ENCODE measurements at places on chromosomes 1 and 21.
A peak's percentile ranks its signal among the peaks of the same experiment; 100 is the strongest.

- no peak for DNase-seq
Measured at GRCh38 chr1:6801966-6802365, 16.7 kb downstream of the CAMTA1 start.

DNA sequence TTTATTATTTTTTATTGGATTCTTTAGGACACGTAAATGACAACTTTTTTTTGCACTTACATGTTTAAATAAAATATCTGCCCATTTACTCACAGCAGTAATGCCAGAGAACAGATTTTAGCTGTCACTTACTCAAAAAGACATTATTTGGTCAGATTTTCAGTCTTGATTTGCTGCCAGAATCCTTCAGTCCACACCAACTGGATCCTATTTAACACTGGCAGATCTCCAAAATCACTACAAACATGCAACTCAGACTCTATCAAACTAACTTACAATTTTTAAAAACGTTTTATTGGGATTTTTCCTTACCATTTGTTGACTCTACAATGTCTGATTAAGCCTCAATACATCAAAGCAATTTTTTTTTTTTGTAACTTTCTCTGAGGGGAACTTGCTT is 11.1 kb downstream of the ATP6V1G3 start:
- peak; percentile 47 for DNase-seq

DNA sequence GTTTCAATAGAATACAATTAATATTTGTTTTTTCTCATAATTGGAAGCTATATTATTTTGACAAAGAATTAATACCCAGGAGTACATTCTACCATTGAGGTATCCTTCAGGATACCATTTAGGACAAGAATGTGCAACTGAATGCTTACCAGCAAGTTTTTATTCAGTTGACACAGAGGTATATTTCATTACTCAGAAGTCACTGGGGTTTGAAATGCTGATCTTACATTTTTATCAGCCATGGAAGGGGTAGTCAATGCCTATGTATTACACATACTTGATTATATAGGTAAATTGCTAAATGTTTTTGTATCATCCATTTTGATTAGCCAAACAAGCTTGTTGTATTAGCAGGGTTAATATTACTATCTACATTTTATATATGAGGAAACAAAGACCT is 48.0 kb downstream of the C1orf87 start:
- DNase-seq, result no peak

- DNase-seq, result no peak
Measured at GRCh38 chr1:240644732-240645131, 32.8 kb upstream of the GREM2 start.

GRCh38 chr1:193104502-193104906 is 710 bp downstream of the GLRX2 start:
- DNase-seq, result no peak

DNA sequence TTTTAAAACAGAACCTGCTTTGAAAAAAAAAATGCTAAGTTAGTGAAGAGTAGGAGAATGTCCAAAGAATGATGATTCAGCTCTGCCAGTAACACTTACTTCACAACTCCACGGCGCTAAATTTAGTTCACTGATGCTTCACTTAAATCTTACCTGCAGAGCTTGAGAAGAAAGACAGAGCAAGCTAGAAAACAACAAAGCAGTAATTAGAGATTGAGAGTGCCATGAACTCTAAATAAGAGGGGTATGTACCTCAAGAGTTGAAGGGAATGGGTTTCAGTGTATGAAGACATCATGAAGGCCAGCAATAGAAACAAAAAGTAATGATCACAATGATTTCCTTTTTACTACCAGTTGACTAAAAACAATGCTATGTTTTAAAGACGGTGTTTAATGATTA is 32.8 kb downstream of the EPRS1 start:
- DNase-seq, result no peak

- no peak for DNase-seq
Measured at GRCh38 chr1:30977105-30977504, 68.5 kb upstream of the SDC3 start.

DNA sequence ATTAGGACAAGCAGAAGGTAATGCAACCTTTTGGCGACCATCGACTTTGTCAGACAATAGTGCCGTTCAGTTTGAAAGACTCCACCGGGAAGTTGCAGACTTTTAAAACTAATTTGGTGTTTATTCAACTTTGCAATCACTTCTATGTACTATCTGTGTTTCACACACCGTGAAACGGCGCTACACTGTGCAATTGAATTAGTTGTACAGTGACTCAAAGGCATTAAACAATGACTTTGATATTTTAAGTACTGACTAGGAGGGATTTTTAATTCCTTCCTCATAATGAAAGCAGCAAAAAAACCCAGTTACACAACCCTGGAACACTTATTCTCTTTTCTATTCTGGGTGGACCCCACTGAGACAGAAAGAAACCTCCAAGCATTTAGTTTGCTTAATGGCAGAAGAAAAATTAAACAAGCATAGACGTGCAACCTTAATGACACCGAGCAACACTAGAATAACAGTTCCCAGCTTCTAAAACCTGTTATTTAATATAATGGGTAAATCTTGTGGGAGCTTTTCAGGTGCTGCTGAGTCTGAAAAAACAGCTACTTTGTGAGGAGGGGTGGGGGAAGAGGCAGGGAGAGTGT is 176.8 kb downstream of the LMO4 start:
- no peak for DNase-seq

DNA sequence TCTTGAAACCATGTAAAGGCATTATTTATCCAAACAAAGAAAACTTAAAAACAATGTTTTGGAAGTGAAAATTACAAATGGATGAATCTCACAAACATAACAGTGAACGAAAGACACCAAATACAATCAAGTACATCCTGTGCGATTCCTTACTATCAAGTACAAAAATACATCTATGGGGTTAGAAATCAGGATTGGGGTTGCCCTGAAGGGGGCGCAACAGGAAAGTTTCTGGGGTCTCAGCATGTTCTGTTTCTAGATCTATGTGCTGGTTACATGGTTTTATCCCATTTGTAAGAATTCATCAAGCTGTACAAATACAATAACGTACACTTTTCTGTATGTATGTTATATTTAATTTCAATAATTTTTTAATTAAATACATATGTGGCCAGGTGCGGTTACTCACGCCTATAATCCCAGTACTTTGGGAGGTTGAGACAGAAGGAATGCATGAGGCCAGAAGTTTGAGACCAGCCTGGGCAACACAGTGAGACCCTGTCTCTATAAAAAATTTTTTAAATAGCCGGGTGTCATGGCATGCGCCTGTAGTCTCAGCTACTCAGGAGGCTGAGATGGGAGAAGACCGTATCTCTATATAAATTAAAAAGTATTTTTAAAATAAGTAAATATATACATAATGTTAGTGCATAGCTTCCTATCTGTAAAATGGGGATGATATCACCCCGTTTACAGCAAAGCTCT is 121.5 kb upstream of the SOD1 start:
- DNase-seq, result no peak
